ENCODE measurements at places on chromosomes 5 and 9.
A peak's percentile ranks its signal among the peaks of the same experiment; 100 is the strongest.

- DNase-seq, result no peak
These were observed 164.4 kb upstream of the SLC12A2 start for GRCh38 chr5:127919006-127919796.

GRCh38 chr9:37104183-37104889 lies 16.0 kb upstream of the ZCCHC7 start:
- no peak for DNase-seq

DNA sequence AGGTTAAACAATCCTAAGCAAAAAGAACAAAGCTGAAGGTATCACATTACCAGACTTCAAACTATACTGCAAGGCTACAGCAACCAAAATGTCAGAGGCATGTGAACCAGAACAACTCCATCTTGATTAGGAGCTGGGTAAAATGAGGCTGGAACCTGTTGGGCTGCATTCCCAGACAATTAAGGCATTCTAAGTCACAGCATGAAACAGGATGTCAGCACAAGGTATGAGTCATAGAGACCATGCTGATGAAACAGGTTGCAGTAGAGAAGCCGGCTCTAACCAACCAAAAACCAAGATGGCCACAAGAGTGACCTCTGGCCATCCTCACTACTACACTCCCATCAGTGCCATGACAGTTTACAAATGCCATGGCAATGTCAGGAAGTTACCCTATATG lies 252.0 kb downstream of the RASEF start:
- no peak for DNase-seq

GRCh38 chr9:13186774-13187173 lies 92.7 kb downstream of the MPDZ start:
- DNase-seq, result no peak

DNA sequence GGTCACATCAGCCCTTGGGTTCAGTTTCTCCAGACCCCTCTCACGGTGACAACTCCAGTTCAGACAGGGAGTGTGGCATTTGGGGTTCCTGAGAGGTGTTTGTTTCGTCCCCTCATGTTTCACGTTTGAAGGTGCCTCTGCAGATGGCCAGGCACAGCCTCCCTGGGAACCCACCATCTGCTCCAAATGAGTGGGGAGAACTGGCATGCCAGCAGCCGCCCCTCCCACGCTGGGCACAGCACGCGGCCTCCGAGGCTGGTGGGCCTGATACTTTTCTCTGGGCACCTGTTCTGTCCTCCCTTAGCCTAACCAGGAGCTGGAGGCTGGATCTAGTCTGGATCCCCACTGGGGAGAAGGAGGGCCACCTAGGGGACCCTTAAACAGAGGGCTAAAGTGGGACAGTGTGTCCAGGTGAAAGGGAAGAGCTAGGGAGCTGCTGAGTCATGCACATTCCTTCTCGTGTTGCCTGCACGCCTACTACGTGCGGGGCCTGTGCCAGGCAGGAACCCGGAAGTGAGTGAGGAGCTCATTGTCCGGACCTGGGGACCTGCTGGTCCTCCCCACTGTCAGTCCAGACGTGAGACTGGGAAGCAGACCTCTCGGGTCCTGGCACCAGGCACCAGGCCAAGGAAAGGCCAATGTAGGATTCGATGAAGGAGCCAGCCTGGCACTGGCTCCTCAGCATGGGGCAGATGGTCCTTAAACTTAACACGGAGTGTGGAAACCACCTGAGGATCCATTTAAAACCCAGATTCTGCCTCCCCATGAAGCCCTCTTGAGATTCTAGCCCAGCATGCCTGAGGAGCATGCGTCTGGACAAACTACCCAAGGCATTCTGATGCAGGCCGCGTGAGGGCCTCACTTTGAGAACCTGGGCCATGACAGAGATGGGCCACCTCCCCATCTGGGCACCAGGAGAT lies 11.7 kb downstream of the DNM1 start:
- no peak for DNase-seq

DNA sequence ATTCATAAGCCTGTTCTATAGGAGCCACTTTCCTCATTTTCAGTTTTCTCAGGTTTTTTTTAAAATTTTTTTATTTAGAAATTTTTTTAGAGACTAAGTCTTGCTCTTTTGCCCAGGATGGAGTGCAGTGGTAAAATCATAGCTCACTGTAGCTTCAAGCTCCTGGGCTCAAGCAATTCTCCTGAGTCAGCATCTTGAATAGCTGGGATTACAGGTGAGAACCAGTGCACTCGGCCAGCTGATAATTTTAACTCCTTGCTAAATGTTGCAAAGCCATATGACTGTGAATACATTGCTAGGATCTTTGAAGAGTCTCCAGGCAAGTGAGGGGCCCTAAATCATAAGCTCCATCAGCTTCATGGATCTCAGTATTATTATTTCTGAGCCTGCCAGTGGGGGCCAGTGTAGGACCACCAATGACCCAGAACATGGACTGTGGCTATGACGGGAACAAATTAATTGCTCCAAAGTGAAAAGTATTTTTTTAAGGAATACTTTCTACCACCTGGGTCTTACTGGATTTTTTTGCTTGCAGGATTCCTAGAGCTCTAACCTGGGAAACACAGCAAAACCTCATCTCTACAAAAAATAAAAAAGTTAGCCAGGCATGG lies 5.7 kb upstream of the GAPVD1 start:
- no peak for DNase-seq

- DNase-seq, result no peak
These were observed 20.7 kb downstream of the TCF7 start for GRCh38 chr5:134135091-134135655.

DNA sequence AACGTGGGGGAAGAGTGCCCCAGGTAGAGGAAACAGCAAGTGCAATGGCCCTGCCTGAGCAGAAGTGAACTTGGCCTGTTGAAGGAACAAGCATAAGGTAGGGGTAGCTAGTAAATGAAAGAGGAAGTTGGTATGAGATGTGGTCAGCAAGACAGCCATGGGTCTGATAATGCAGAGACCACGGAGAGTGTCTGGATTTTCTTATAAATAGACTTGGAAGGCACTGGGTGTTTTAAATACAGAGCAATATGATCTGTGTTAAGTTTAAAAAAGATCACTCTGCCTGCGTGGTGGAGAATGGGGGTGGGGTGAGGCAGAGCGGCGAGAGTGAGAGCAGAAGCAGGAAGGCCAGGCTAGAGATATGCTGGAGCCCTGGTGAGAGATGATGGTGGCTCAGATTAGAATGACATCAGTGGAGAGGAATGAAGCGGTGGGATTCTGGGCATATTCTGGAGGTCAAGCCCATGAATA lies 4.2 kb downstream of the ADAM19 start:
- no peak for DNase-seq

GRCh38 chr5:99033014-99033900 lies 104.5 kb upstream of the CHD1 start:
- no peak for DNase-seq

GRCh38 chr9:90343366-90343765 lies 299.3 kb downstream of the DIRAS2 start:
- DNase-seq, result no peak

GRCh38 chr9:22041775-22042174 lies 32.7 kb upstream of the CDKN2B start:
- no peak for DNase-seq

- no peak for DNase-seq
These were observed 233.1 kb upstream of the GAS1 start for GRCh38 chr9:87180361-87180760.

- DNase-seq, result peak; percentile 20
These were observed 62.1 kb upstream of the CPEB4 start for GRCh38 chr5:173826086-173826427.

GRCh38 chr5:138354926-138355378 lies 2.5 kb downstream of the KDM3B start:
- DNase-seq, result peak; percentile 60

DNA sequence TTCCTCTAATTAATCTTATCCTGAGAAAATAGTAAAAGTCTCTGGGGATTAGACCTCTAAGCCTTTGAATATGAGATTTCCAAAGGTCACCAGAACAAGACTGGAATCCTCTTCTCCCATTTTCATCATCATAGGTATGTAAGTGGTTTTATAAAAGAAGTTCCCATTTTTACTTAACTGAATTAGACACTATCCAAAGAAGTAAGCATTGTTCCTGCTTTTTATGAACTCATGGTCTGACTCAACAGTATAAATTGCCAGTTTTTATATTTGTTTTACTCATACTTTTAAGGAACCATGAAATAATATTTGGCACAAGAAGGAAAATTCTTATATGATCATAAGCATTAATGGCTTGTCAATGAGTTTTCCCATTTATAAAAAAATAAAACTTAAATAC lies 167.1 kb upstream of the ADRA1B start:
- no peak for DNase-seq

DNA sequence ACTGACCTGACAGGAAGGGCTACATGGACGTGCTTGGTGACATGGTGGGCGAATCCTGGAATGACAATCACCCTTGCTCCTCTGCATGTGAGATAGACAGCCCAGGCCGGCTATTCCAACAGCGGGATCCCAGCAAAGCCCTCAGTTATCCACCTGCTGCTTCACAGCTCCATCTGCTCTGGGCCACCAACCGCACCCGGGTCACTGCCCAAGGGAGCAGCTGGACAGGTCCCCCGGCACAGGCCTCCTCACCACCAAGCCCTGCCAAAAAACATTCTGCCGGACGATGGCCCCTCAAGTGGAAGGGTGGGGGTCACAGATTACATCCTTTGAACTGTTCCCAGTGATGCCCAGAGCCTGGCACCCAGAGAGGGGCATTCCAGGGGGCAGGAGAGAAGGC lies 39.6 kb downstream of the STK10 start:
- DNase-seq, result no peak

DNA sequence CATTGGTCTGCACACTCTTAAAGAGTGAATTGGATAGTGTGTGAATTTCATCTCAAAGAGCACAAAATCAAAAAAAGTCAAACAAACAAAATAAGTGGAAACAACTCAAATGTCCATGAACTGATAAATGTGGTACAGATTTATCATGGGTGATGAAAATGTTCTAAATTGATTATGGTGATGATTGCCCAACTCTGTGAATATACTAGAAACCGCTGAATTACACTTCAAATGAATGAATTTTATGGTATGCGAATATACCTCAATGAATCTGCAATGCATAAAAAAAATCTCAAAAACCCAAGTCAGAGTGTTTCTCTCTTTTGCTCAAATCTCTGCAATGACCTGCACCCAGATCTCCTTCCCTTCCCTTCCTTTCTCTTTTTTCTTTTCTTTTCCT lies 64.0 kb downstream of the PRRC1 start:
- no peak for DNase-seq

GRCh38 chr9:127567730-127568617 lies 44.1 kb upstream of the STXBP1 start:
- no peak for DNase-seq

GRCh38 chr9:84570482-84571154 lies 98.9 kb upstream of the NTRK2 start:
- DNase-seq, result no peak

DNA sequence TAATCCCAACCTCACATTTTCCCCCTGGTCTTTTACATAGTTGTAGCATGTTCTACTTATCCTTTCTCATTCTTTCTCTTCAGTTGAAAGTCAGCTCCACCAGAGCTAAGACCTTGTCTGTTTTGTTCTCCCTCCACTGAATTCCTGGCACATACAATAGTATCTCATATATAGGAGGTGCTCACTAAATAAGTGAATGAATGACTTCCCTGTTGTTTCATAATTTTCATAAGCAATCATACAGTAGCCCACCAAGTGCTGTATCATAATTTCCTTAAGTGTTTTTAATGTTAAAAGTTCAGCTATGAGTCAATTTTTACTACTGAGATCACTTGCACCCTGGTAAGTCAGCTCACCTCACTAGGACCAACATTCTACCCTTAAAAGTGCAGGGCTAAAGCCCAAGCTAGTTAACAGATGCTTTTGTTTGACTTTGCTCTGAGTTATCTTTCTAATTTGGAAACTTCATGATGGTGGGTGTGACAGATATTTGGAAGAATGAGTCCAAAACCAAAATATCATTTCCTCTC lies 27.6 kb downstream of the TMEM245 start:
- DNase-seq, result no peak

GRCh38 chr9:94134629-94135028 lies 50.4 kb downstream of the PTPDC1 start:
- DNase-seq, result no peak

DNA sequence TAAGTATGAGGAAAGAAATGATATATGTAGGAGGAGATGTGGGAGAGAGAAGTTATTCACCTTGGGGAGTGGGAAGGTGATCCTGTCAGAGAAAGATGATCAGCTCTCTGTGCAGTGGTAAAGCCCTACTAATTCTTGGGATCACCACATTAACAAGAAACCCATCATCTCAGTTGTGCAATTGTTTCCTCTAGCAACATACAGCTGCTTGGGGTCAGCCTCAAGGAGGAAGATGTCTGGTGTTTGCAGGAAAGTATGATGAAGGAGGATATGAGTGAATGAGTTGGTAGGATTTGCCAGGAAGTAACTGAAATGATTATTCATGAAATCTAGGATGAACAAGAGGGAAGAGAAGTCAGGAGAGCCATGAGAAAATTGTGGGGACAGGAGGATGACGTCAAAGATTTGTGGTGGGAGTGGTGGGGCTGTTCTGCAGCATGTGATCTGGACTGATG lies 50.1 kb downstream of the TNFSF8 start:
- peak; percentile 74 for DNase-seq

GRCh38 chr5:176761755-176762154 lies 48.6 kb upstream of the UNC5A start:
- DNase-seq, result no peak

- no peak for DNase-seq
These were observed 8.3 kb upstream of the SCGB3A1 start for GRCh38 chr5:180599590-180599914.

GRCh38 chr5:27038476-27038875 lies at the start of gene CDH9:
CDH9 (minus strand) TSS chr5:27038586; CDS start chr5:26988333, 50,253 bp downstream.
- peak; percentile 72 for DNase-seq

GRCh38 chr9:136378170-136379002 lies 4.9 kb upstream of the CARD9 start:
- no peak for DNase-seq

DNA sequence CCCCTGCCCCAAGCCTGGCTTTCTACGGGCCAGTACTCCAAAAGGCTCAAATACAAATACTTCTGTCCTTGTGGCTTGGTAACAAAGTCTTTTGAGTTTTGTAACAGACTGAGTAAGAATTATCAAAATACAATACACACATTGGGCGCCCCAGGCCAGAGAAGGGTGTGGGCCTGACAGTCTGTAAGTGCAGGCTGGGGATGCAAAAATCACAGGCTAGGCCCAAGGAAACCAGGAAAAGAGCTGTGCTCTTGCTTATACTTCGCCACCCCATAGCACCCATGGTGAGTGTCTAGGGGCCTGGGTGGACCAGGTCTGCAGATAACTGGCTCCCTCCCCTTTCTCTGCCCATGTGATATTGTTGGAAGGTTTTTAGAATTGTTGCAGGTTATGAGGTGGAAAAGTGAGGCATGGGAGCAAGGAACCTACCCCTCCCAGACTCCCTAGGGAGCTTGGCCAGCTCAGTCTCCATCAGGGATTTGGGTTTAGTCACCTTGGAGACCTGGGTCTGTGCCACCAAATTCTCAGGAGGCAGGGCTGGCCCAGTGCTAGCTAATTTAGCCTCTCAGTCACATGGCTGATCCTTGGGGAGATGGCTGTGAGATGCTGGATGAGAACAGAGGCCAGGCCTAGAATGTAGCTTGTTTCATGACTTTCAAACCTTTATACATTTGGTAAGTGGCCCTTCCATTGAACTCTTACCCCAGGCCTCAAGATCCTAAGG lies 72.9 kb downstream of the TARS1 start:
- no peak for DNase-seq
